MCF 10A (cell line): ENCODE measurements at places on chromosomes 1 and 21. TPM values are rescaled to one million over a fixed set of nuclear protein-coding genes. Genes with fewer than 3 reads are reported as not detected.

Gene CHI3L2
- 1.4 and 2.1 TPM in 2 replicates for total RNA-seq

Gene MCM3AP
- 118 and 128 TPM in 2 replicates for total RNA-seq

Gene PRKCZ
- 20.3 and 24.9 TPM in 2 replicates for total RNA-seq

Gene PTGFR
- total RNA-seq: 2.5 and 4.4 TPM in 2 replicates

Gene PHLDA3
- 169 and 204 TPM in 2 replicates for total RNA-seq

- peak; percentile 60 for DNase-seq
These were observed 20.2 kb upstream of the MTR start for GRCh38 chr1:236774926-236775325.

DNA sequence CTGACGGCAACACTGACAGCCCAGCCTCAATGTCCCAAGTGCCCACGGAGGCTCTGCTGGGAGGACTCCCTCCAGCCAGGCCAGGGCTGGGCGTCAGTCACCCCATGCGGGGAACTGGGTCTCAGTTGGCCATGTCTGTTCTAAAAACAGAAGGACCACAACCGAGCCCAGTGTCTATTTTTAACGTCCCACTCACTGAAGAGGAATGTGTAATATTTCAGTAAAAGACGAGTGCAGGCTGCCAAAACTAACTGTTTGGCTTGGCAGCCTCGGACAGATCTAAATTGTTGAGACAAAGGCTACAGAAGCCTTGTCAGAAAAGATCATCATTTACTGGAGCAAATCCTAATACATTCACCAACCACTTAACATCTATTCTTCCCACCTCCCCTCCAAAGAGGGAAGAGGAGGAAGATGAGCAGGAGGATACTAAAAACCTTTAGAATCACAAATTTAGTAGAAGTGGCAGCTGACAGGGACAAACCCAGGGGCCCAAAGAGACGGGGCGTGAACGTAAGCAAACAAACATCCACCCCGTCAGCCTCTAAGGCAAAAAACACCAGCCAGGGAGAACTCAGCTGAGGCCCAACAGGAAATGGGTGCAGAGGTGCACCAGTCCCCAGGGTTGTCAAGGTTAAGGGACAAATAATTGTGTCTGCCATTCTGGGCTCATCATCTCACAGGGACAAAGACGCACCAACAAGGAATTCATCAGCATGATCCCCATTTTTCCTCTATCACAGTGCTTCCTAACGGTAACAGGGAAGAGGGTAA, 18.7 kb downstream of the C1orf198 start:
- peak; percentile 97 for DNase-seq
